ENCODE measurements at places on chromosomes 6 and 20.

GRCh38 chr20:62959101-62959971 is 6.8 kb downstream of the SLC17A9 start:
- H3K27ac ChIP-seq: no peak overlapping the region
- H3K4me3 ChIP-seq: peak overlapping the region; percentile 47
- no peaks in the 10 kb centered on the region for H3K36me3 ChIP-seq
- DNase-seq: no peak
- H3K27me3 ChIP-seq: no peaks in the 10 kb centered on the region

GRCh38 chr6:156773476-156773875 is 3.7 kb upstream of the ARID1B start:
- DNase-seq: no peak
- H3K27ac ChIP-seq: no peak overlapping the region
- no peak overlapping the region for H3K4me3 ChIP-seq
- peaks cover 38% of the 10 kb centered on the region for H3K4me1 ChIP-seq
- no peaks in the 10 kb centered on the region for H3K36me3 ChIP-seq

GRCh38 chr6:43271103-43271815 is 26.8 kb upstream of the SLC22A7 start:
- peaks cover 12% of the 10 kb centered on the region for H3K27me3 ChIP-seq
- peak overlapping the region; percentile 19 for H3K4me3 ChIP-seq
- H3K27ac ChIP-seq: no peak overlapping the region

GRCh38 chr6:167699141-167699931 is 127.4 kb upstream of the AFDN start:
- H3K27me3 ChIP-seq: peaks cover 5% of the 10 kb centered on the region
- peaks cover 22% of the 10 kb centered on the region for H3K4me1 ChIP-seq
- peak overlapping the region; percentile 98 for H3K27ac ChIP-seq
- H3K4me3 ChIP-seq: peak overlapping the region; percentile 89

DNA sequence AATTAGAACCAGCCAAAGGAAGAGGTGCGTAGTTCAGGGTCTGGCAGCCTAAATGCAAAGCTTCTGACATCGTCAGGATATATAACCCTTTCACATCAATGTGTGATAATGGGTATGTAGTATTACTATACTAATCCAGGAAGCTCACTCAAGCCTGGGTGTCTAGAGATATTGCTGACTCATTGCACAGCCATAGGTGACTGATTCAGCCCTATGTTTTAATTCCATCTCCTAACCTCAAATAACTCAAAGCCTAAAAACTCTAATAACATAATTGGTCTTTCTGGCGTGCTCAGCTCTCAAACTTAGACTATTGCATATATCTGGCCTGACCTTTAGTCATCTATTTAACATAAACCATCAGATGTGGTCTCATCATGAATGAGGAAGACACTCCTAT is 658.4 kb downstream of the TBC1D32 start:
- H3K27ac ChIP-seq: no peak overlapping the region
- no peak for DNase-seq
- H3K36me3 ChIP-seq: no peaks in the 10 kb centered on the region
- H3K27me3 ChIP-seq: no peaks in the 10 kb centered on the region
- H3K4me1 ChIP-seq: no peaks in the 10 kb centered on the region

DNA sequence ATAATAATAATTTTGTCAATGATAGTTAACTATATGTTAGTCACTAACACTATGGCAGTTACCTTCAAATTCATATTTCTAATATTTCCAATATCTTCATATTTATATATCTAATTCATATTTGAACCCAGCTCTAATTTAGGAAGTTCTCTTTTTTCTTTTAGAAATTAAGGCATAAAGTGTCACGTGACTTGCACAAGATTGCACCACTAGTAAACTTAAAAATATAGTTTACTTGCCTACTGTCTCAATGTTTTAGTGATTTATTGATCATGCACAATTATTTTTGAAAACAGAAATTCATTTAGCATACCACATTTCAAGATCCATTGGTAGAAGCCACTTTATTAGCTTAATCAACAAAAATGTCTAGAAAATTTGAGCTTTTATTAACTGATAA is 508.7 kb upstream of the ZNF337 start:
- no peak overlapping the region for H3K4me3 ChIP-seq
- DNase-seq: no peak
- H3K36me3 ChIP-seq: no peaks in the 10 kb centered on the region
- peaks cover 24% of the 10 kb centered on the region for H3K27me3 ChIP-seq

GRCh38 chr20:21569586-21569985 is 55.7 kb upstream of the NKX2-2 start:
- H3K27me3 ChIP-seq: peaks cover 39% of the 10 kb centered on the region
- no peaks in the 10 kb centered on the region for H3K4me1 ChIP-seq
- H3K4me3 ChIP-seq: no peak overlapping the region
- DNase-seq: no peak
- no peak overlapping the region for H3K27ac ChIP-seq

DNA sequence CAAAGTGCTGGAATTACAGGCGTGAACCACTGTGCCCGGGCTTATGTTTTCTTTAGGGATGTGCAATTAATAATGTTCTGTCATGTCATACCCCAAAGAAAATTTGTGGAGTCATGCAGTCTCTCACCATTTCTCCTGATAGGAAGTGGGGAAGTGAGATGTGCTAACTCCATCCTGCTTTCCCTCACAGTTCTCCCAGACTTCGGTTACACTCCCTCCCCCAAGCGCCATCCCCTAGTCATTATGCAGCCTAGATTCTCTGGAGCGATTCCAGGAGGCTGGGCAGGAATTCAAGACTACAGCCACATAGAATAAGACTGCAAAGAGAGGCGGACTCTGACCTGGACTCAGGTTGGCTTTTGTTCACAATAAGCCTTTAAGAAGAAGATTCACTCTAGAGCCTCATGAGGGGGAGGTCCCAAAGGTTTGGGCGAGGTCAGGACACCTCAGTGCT is 271.4 kb downstream of the ALDH8A1 start:
- no peaks in the 10 kb centered on the region for H3K36me3 ChIP-seq
- no peaks in the 10 kb centered on the region for H3K4me1 ChIP-seq

DNA sequence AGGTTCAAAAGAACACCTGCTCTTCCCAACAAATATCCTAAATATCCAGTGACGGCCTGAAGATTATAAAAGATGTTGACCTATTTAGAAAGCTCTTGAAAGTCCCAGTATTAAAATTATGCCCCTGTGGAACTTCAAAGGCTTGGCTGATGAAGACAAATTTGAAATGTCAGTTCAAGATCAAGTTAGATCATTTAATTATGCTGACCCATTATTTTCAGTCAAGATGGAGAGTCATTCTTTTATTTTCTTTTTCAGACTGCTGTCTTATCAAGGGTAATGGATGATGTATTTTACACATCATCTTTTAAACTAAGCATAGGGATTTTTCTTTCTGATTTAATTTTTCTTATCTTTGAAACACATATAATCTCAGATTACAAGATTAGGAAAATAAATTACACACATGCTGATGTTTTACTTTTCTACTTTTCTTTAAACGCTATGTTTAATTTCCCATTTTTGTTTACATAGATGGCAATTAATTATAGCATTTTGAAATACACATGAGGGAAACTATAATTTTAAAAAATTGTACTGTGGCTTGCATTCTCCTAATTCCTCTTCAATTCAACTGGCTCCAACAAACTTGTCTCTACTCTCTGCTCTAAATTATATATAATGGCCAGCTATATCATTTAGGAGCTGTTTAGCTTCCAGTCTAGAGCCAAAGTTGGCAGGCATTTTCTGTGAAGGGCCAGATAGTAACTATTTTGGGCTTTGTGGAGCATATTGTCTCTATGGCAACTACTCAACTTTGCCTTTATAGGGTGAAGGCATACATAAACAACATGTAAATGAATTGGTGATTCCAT is 123.7 kb downstream of the RCAN2 start:
- H3K4me3 ChIP-seq: no peak overlapping the region
- DNase-seq: no peak
- peaks cover 8% of the 10 kb centered on the region for H3K36me3 ChIP-seq
- H3K27me3 ChIP-seq: no peaks in the 10 kb centered on the region
- no peak overlapping the region for H3K27ac ChIP-seq

DNA sequence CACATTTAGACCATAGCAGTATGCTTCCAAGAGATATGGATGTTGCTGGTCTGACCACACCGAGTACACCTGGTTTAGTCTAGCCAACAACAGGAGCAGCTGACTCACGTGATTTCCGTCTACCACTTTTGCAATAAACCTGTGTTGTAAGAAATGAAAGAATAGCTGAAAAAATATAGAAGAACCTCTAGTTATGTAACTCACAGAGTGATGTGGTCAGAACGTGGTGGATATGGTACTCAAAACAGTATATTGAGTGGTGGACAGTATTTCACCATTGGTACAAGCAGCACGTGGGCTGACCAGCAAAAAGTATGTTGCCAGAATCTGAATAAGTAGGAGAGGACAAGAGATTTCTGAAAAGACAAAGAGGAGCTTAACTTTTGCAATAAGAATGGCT is 226.9 kb downstream of the TBC1D7 start:
- H3K27me3 ChIP-seq: peaks cover 4% of the 10 kb centered on the region
- H3K27ac ChIP-seq: no peak overlapping the region
- H3K36me3 ChIP-seq: no peaks in the 10 kb centered on the region
- no peaks in the 10 kb centered on the region for H3K4me1 ChIP-seq
- DNase-seq: no peak
- no peak overlapping the region for H3K4me3 ChIP-seq

DNA sequence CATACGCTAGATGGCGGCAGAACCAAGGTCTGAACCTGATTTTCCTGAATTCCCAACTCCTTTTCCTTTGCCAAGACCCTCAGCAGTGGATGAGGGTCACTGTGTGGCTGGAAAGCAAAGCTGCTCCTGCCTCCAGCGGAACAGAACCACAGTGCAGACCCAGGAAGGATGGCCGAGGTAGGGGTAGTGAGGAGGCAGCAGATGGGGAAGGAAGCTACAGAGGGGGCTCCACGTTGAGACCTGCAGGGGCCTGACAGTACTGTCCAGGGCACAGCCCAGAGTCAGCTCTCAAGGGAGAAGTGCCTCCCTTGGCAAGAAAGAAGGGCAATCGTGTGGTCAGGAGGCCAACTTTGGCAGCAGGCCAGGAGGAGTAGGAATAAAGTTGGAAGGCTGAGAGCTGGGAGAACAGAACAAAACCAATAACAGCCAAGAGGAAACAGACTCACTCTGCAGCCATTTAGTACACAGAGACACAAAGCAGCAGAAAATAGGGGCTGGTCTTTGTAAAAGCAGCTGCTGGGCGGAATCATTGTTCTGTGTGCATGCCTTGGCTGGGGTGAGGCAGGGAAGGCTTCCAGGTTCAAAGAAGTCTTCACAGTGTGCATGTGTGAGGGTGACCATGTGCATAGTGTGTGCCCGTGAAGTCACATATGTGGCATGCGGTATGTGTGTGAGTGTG is 3.1 kb downstream of the GABRR2 start:
- DNase-seq: no peak
- H3K27ac ChIP-seq: peak overlapping the region; percentile 44
- H3K4me3 ChIP-seq: no peak overlapping the region

DNA sequence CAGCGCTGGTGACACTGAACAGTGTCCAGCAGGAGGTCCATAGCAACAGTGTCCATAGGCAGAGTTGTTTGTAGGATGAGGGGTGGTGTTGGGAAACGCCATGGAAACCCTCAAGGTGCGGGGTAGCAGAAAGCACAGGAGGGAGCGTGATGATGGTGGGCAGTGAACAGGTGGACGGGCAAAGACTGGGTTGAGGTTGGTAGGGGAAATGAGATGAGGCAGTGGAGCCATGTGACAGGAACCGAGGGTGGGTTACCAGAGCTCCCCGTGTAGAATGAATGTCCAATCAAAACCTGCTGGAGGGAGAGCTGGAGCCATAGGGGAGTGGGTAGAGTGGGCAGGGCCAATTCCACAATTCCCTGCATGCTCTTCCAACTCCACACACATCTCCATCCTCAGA is 38.0 kb downstream of the HLA-DPB1 start:
- peaks cover 9% of the 10 kb centered on the region for H3K27me3 ChIP-seq
- H3K4me1 ChIP-seq: peaks cover 76% of the 10 kb centered on the region
- no peak for DNase-seq
- no peaks in the 10 kb centered on the region for H3K36me3 ChIP-seq
- peak overlapping the region; percentile 87 for H3K27ac ChIP-seq

DNA sequence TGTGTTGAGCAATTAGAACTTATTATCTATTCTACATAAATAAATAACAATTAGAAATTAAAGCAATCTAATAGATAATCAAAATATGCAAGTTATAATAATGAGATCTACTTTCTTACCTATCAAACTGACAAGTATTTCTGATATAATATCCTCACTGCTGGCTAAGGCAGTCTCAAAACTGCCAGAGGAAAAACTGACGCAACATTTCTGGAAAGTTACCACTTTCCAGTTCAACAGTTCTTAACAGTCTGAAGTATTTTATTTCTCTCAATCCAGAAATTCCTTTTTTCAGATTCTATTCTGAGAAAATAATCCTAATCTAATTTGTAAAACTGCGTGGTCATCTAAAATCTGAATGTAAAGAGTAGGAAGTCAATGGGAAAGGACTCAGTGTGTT is 121.0 kb downstream of the TRDN start:
- H3K27ac ChIP-seq: no peak overlapping the region
- no peak for DNase-seq
- no peak overlapping the region for H3K4me3 ChIP-seq
- no peaks in the 10 kb centered on the region for H3K4me1 ChIP-seq
- H3K27me3 ChIP-seq: no peaks in the 10 kb centered on the region

GRCh38 chr6:89567630-89568390 is 70.7 kb downstream of the LYRM2 start:
- no peak overlapping the region for H3K4me3 ChIP-seq
- H3K4me1 ChIP-seq: no peaks in the 10 kb centered on the region
- H3K27ac ChIP-seq: no peak overlapping the region
- H3K36me3 ChIP-seq: no peaks in the 10 kb centered on the region

- H3K27ac ChIP-seq: peak overlapping the region; percentile 61
- peaks cover 21% of the 10 kb centered on the region for H3K36me3 ChIP-seq
- peak; percentile 61 for DNase-seq
- peaks cover 42% of the 10 kb centered on the region for H3K4me1 ChIP-seq
- H3K27me3 ChIP-seq: peaks cover 7% of the 10 kb centered on the region
Observed at GRCh38 chr6:390914-391558, 516 bp upstream of the IRF4 start.

- no peak overlapping the region for H3K4me3 ChIP-seq
- no peaks in the 10 kb centered on the region for H3K4me1 ChIP-seq
- H3K36me3 ChIP-seq: no peaks in the 10 kb centered on the region
- H3K27ac ChIP-seq: no peak overlapping the region
Observed at GRCh38 chr6:100257793-100258395, 206.8 kb downstream of the SIM1 start.

- no peak overlapping the region for H3K27ac ChIP-seq
- H3K27me3 ChIP-seq: no peaks in the 10 kb centered on the region
- H3K36me3 ChIP-seq: peaks cover 39% of the 10 kb centered on the region
- DNase-seq: no peak
- no peak overlapping the region for H3K4me3 ChIP-seq
Observed at GRCh38 chr6:17635568-17635967, 35.5 kb downstream of the FAM8A1 start.
